ENCODE measurements at places on chromosomes 2 and 18.

DNA sequence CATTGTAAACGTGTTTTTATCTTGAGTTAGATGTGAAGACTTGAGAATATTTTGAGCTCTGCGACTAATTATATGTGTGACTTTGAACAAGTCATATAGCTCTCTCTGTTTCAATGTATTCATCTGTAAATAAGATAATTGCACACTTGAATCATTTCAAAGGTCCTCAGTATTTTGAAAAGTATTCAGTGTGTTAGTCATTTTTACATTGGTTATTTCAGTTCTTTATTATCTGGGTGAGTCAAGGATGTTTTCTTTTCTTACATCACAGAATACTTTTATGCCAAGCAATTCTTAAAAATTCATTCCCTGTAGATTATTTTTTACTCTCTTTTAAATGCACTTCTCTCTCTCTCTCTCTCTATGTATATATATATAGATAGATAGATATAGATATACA lies 1098.0 kb upstream of the ZEB2 start:
- no peak for DNase-seq

DNA sequence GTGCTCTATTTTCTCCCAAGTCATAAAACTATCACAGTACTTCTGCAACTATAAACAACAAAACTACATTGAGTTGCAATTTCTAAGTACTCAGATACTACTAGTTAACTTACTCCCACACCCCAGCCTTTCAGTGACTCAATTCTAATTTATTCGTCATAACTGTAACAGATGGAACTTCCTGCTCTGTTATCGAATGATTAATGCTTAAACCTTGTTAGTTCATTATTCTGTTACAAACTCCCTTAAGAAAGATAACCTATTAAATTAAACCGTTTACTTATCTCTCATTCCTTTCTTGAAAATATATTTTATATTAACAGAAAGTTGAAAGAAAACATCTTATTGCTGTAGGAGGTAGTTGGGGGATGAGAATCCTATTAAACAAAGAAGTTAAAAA lies 17.0 kb downstream of the TNFAIP6 start:
- no peak for DNase-seq

- peak; percentile 36 for DNase-seq
Observed at GRCh38 chr2:101831351-101831865, 133.9 kb downstream of the MAP4K4 start.

GRCh38 chr2:239594772-239595608 lies 194.2 kb upstream of the HDAC4 start:
- no peak for DNase-seq

DNA sequence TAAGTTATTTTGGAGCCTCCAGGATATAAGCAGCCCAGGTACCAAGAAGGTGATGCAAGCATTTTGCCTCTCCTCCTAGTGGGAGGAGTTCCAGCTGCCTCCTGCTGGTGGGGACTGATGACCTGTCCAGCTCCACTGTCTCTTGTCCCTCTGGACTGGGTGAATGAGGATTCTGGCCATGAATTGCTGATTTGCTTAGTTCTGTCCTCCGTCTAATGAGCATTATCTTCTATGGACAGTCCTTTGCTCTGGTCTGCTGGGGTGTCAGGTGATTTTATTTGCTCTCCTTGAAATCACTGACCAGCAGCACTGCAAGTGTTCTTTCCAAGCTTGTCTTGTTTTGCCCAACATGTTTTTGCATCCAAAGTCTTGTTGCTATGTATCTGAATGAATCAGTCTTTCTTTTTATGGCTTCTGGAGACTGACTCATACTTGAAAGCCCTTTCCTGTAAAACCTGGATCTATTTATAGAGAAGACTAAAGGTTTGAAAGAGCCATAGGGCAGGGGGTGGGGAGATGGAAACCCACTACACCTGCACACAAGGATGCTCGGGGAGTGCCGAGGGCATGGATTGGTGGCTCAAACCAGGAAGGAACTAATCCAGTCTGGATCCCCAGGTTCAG lies 40.5 kb upstream of the EFHD1 start:
- no peak for DNase-seq

DNA sequence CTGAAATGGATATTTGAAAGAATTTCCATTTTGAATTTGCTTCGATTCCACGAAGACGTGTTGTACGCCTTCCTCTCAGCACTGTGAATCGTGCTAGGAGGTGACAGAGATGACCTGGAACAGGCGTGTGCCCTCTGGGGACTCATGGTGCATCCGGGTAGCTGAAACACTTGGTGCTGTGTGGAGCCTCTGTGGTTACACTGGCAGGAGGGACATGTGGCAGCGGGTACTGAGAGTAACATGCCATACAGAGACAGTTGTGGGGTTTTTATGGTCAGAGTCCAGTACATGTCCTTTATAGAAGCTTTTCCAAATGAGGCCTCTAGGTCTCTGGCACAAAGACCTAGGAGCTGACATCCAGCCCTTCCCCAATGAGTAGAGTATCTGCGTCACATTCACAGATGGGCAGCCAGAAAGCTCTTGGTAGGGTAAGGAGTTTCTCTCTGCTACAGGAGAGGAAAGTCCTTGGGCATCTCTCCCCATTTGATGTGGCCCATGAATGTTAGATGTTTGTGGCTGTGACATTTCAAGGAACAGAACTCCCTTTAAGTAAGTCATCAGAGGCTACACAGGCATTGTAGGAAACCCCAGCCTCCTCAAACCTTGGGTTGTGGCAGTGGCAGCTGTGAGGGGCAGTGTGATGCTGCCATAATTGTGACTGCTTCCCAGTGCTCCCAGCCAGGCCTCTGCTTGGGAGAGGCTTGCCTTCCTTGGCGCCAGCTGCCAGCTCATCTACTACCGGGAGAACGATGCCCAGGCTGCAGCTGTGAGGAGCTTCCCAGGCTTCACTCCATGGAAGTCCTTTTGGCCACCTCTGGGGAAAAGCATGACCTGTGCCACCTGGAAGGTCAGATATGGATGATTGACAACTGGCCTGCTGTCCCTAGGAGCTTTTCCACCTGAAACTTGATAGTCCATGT lies 80.6 kb downstream of the ACOXL start:
- no peak for DNase-seq

GRCh38 chr2:234580686-234581085 lies 83.8 kb upstream of the ARL4C start:
- no peak for DNase-seq

DNA sequence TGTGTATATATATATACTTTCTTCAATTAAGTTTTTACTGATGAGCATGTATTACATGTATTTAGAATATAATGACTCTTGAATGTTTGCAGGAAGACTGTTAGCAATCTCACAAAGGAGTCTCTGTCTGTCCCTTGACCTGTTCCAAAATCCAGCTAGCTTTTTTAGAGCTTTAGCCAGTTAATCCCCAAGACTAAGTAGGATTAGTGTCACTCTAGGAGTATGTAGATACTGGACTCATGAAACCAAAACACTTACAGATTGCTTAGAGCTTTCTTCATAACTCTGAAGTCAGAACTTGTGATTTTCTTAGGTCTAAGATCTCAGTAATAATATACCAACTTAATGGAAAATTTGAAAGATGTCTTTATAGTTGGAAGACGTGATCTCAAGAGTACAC lies 2.2 kb downstream of the UBXN4 start:
- DNase-seq = no peak

DNA sequence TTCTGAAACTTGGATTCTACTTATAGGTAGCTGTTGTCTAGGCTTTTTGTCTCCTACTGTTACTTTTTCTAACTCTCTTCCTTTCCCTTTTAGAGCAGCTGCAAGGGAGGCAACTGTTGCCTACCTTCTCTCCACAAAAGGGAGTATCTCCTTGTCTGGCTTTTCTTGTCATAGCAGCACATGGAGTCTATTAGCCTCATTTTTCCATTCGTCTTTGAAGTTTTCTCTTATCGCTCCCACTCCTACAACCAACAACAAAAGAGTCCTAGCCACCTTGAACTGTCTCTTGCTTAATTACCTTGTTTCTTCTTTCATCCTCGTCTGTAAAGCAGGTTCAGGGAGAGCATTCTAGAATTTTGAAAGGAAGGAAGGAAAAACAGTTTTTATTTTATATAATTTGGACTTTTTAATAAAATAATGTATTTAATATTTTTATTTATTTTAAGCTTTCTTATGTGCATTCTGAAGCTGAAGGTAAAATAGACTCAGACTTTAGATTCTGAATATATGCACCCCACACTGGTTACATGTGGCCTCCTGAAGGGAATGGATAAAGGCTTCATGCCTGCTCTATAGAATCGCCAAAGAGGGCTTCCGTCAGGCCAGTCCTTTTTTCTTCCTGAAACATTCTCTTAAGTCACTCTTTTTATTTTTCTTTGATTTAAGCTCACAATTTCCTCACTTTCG lies 154.4 kb downstream of the CSRNP3 start:
- no peak for DNase-seq

GRCh38 chr2:26756337-26756736 lies 7.7 kb upstream of the SLC35F6 start:
- DNase-seq = no peak

GRCh38 chr18:50055488-50055887 lies 139.5 kb downstream of the MYO5B start:
- DNase-seq = no peak

GRCh38 chr2:204177251-204177976 lies 240.9 kb downstream of the ICOS start:
- DNase-seq = no peak

DNA sequence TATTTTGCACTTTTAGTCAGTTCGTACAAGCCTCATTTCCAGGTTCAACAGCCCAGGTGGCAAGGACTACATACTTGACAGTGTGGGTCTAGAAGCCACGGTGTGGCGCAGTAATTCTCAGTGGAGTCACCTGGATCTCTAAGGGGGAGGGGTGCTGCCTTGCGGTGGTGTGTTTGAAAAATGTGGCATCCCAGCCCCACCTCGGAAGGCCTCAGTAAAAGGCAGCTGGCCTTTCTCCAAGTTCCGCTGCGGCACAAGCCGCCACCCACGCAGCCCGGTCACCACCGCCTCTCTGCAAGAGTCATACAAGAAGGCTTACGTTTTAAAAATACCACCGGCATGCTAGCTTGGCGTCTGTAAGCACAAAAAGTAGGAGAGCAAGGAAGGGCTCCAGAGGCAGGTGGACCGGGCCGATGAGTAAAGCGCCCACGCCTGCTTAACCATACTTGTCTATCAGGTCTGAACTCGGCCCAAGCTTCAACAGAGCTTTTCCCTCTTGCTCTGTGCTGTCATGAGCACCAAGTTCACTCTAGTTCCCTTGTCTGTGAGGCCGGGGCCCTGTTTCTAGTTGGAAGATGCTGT lies 49.5 kb downstream of the SPRED2 start:
- DNase-seq = peak; percentile 22

GRCh38 chr2:2263196-2263829 lies 67.8 kb downstream of the MYT1L start:
- no peak for DNase-seq

DNA sequence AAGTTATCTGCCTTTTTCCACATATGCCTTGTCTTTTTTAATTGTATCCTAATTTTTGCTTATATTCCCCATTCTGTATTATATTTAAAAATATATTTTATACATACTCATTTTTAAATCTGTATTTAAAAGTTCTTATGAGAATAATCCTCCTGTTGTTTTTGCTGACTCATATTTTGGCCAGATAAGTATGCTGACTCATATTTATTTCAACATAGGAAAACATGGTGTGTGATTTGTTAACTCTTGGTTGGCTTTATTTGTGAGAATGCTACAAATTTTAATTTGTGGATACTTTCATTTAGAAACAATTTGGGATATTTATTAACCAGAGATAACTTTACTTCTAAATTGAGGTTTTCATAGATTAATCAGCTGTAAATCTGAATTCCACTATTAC lies 587.7 kb downstream of the CPS1 start:
- DNase-seq = no peak

DNA sequence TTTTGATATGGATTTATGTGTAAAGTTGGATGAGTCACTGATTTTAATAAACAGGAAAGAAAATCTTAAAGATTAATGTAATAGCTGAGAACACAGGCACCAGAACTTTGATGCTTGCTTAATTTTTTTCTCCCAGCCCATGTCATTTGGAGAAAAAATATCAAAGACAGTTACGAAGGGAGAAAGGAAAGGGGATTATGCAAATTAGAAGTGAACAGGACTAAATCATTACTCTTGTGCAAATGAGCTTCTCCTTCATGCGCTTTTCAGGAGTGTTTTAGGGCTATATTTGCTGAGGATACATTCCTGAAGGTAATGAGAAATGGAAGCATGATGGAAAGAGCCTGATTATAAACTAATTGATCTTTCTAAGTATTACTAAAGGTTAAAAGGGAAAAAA lies 28.9 kb downstream of the NABP1 start:
- DNase-seq = no peak

GRCh38 chr2:205477016-205477705 lies 205.1 kb upstream of the NRP2 start:
- DNase-seq = no peak

DNA sequence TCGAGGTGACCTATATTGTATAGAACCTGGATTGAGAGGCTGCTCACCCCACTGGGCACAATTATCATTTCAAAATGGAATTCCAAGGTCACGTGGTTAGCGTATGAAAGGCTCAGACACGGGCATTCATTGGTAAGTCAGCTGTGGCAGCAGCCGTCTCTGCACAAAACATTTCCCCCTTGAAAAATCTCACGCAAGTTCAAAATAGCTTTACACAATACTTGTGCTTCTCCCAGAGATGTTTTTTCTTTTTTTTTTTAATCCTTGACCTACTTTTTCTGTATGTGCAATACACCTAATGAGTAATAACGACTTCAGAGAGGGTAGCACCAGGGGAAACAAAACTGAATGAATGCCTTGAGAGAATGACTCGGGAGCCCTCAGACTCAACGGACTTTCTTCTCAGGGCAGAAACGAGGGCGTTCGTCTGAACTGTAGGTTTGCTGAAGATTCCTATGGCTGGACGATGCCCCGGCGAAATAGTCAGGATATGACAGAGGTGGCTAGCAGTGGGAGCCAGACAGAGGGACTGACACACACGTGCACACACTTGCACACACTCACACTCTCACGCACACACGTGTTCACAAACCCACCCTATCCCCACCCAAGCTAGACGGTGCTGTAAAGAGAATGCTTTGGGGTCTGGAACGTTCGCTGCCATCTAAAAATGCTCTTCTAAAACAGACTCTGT lies 77.8 kb downstream of the PDCL3 start:
- no peak for DNase-seq

GRCh38 chr2:59572227-59572626 lies 981.2 kb downstream of the BCL11A start:
- no peak for DNase-seq

- DNase-seq = no peak
Observed at GRCh38 chr2:10374362-10374943, 71.7 kb downstream of the HPCAL1 start.

Data from stimulated activated CD4-positive, alpha-beta T cell treated with anti-CD3 and anti-CD28 coated beads, TNF-alpha, amount 100 ng/mL, for 1 hour (primary cell).